Right lobe of liver (tissue), 6 donors: ENCODE measurements at places on chromosomes 1 and 21. TPM values are rescaled to one million over a fixed set of nuclear protein-coding genes. Genes with fewer than 3 reads are reported as not detected.

GRCh38 chr1:107483949-107484348 is 343.1 kb downstream of the NTNG1 start:
- DNase-seq, result no peak

GRCh38 chr21:16711757-16712156 is 801.1 kb upstream of the CXADR start:
- no peak for DNase-seq

ABCG1 gene
- 3.3 TPM for total RNA-seq

DNA sequence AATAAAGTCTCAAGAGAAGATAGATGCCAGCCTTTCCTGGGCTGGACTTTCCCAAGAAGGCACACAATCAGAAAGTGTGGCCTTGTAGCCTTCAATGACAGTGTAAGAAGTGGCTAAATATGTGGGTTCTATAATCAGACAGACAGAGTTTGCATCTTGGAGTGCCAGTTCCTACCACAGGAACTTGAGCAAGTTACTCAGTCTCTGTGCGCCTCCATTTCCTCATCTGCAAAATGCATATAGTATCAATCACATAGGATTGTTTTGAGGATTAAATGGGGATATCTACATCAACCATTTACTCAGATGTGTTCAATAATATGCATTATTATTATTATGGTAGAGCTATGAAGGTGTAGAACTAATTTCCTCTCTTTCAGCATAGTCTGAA is 176.8 kb upstream of the PTBP2 start:
- DNase-seq, result no peak

- no peak for DNase-seq
Observed at GRCh38 chr1:21307210-21307609, 16.9 kb upstream of the ECE1 start.
